ENCODE measurements at places on chromosomes 7 and 10. TPM values are rescaled to one million over a fixed set of nuclear protein-coding genes. Genes with fewer than 3 reads are reported as not detected.

The FEZF1 gene
- polyA plus RNA-seq: not detected

- no peak for DNase-seq
These were observed 448.7 kb upstream of the PFKP start for GRCh38 chr10:2618690-2619089.

The GPR22 gene
- polyA plus RNA-seq: not detected

DNA sequence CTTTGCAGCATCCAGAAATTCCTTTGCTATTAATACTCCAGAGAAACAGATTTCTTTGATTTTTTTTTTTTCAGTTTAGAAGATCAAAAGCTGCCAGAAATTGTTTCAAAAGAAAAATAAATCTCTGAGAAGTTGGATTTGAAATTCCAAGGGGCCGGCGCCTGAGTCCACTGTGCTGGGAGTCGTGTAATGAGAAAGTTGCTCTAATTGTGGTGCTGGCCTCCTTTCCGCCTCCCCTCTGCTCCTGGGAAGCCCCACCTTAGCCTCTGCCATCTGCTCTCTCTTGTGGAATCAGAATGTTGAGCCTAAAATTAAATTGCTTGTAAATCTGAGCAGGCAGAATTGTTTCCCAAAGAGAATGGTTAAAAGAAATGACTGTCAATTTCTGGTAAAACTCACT, 93.3 kb downstream of the EMX2 start:
- DNase-seq: no peak

The CALML3 gene
- not detected for polyA plus RNA-seq

DNA sequence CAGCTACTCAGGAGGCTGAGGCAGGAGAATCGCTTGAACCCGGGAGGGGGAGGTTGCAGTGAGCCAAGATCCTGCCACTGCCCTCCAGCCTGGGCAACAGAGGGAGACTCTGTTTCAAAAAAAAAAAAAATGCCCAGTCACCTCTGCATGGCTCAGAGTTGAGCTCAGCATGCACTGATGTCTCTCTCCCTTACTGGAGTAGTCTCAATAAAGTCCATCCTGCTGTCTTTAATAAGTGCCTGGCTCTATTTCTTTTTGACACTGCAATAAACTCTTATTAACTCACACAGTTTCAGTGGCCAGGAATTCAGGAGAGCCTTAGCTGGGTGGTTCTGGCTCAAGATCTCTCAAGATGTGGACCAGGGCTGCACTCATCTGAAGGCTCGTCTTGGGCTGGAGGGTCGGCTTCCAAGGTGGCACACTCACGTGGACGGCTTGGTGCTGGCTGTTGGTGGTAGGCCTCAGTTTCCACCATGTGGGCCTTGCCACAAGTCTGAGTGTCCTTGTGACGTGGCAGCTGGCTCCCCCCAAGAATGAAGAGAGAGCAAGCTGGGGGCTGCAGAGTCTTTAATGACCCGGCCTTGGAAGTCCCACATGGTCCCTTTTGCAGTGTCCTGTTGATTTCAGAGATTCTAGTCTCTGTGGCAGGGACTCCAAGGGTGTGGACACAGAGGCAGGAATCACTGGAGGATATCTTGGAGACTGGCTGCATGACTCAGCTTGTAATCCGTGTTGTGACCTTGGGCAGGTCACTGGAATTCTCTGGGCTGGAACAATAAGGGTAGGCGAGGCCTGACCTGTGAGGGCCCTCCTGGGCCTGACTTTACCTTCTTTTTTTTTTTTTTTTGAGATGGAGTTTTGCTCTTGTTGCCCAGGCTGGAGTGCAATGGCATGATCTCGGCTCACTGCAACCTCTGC, 85.9 kb upstream of the KMT2C start:
- no peak for DNase-seq

GRCh38 chr7:134186027-134186426, 58.9 kb downstream of the LRGUK start:
- DNase-seq: peak; percentile 29

All from AG04450 (cell line).